ENCODE measurements at places on chromosomes 12 and 14. TPM values are rescaled to one million over a fixed set of nuclear protein-coding genes. Genes with fewer than 3 reads are reported as not detected.

Gene AHNAK2
- total RNA-seq, result 28.5 TPM

Gene SSTR1
- total RNA-seq, result 4.5 TPM

Gene FAM90A1
- total RNA-seq, result not detected

Gene RND1
- total RNA-seq, result 0.18 TPM

Gene MANSC1
- total RNA-seq, result 22.6 TPM

Gene CHGA
- total RNA-seq, result not detected

Gene SLC25A21
- 0.18 TPM for total RNA-seq

Gene PDZRN4
- not detected for total RNA-seq

Gene P2RX7
- total RNA-seq, result not detected

Gene DHRS2
- total RNA-seq, result 5.5 TPM

Gene SLC15A4
- total RNA-seq, result 54.6 TPM

Gene LMNTD1
- not detected for total RNA-seq

Gene TMEM229B
- 3.6 TPM for total RNA-seq

Gene GLI1
- total RNA-seq, result not detected

Gene INHBC
- not detected for total RNA-seq

Gene TTC9
- 0.16 TPM for total RNA-seq

Gene CBLN3
- 3.4 TPM for total RNA-seq

Gene LRRK2
- 1.1 TPM for total RNA-seq

Gene GNG2
- total RNA-seq, result 32.5 TPM

Gene NPAS3
- total RNA-seq, result 0.18 TPM

Gene CD69
- total RNA-seq, result not detected

Gene LARP4
- 36.1 TPM for total RNA-seq

Gene PAH
- not detected for total RNA-seq

Gene MGP
- 259 TPM for total RNA-seq

Gene RNF41
- total RNA-seq, result 165 TPM

Gene SLC38A4
- total RNA-seq, result 0.32 TPM

Gene CPM
- 9.4 TPM for total RNA-seq

Gene KRT72
- not detected for total RNA-seq

Gene ANO2
- not detected for total RNA-seq

Gene HELB
- 1.1 TPM for total RNA-seq
